ENCODE measurements at places on chromosomes 12 and 14. TPM values are rescaled to one million over a fixed set of nuclear protein-coding genes. Genes with fewer than 3 reads are reported as not detected.

DNA sequence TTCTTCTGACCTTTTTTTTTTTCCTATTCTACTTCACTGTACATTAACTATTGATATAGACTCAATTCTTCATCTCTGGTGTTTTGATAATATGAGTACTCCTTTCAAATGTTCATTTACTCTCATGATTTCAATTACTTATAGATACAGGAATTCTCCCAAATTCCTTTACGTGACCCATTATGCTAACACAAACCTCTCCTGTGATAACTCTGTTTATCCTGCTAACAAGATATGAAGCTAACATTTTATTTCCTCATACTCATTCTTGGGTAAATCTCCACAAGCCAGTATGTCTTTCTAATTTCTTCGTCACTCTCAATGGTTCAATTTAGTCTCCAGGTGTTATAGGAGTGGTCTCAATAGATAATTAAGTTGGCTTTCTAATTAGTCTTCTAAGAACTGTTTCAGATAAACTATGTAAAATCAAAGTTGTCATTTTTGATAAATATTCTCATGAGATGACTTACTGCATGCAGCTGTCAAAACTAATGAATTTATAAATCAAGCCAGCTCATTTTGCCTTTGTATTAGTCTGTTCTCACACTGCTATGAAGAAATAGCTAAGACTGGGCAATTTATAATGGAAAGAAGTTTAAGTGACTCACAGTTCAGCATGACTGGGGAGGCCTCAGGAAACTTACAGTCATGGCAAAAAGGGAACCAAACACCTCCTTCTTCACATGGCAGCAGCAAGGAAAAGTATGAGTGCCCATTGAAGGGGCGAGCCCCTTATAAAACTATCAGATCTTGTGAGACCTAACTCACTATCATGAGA is 130.6 kb upstream of the MYF6 start:
- DNase-seq: no peak

POTEM gene
- total RNA-seq: not detected

OTOGL gene
- 1.6 TPM for total RNA-seq

DNA sequence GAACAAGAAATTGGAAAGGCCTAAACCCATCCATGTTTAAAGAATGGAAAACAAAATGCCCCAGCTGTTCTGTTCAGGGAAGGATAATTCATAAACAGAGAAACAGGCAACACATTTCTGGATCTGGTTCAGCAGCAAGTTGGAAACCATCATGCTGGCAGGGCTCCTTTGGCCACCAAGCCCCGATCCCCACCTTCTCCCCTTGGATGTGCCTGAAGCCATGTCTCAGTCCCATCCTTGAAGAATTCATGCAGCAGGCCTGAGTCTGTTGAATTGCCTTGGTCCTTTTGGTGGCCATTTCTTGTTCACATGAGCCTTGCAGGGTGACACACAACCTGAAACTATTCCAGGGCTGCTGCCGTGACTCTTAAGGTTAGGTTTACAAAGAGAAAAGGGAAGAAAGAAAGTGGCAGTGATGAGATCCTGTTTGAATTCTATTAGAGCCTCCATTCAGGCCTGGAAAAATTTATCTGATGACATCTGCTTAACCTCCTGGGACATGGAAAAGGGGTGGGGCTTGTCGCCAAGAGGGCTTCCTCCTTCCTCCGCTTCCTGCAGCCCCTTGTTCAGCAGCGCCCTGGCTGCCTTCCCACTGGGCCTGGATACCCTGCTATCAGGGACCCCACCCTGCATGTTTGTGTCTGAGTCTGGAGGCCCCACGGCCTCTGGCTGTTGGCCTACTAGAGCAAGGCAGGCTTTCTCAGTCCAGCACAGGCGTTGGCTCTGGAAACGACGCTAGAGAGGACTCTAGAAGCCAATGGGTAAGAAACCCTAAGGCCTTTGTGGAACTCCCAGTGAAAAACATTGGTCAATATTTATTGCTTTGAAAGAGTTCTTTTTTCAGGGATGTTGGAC is 341.9 kb downstream of the C12orf75 start:
- no peak for DNase-seq

- no peak for DNase-seq
These were observed 8.2 kb upstream of the ZNF740 start for GRCh38 chr12:53172352-53172751.

GRCh38 chr14:58978343-58978742 is 210.1 kb upstream of the DAAM1 start:
- no peak for DNase-seq

LUM gene
- 36.6 TPM for total RNA-seq

PTPRB gene
- total RNA-seq: 26.3 TPM

DNA sequence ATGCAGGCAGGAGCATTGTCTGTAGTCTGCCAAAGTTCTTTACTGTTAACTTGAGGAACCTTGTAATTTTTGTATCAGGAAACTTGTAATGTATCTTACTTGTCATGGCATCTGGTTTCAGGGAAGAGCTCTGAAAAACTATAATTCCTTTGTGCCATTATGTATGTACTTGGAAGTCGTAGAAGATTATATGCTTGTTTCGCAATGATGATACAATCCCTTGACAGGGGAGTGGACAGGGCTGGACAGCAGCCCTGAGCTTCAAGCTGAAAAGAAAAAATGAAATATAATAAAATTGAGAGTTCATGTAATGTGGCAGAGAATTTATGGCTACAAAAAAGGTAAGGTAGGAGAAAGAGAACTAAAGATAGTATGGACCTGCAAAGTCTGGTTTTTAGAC is 7.4 kb upstream of the DLGAP5 start:
- DNase-seq: no peak

GRCh38 chr14:50312734-50313054 is 570 bp downstream of the DMAC2L start:
- DNase-seq: no peak

- DNase-seq: peak; percentile 70
These were observed 90.4 kb downstream of the SLC8A3 start for GRCh38 chr14:70098250-70098809.

- DNase-seq: no peak
These were observed 72.7 kb downstream of the PTPRR start for GRCh38 chr12:70847871-70848270.

- DNase-seq: no peak
These were observed 584 bp upstream of the DDHD1 start for GRCh38 chr14:53153702-53154112.

DNA sequence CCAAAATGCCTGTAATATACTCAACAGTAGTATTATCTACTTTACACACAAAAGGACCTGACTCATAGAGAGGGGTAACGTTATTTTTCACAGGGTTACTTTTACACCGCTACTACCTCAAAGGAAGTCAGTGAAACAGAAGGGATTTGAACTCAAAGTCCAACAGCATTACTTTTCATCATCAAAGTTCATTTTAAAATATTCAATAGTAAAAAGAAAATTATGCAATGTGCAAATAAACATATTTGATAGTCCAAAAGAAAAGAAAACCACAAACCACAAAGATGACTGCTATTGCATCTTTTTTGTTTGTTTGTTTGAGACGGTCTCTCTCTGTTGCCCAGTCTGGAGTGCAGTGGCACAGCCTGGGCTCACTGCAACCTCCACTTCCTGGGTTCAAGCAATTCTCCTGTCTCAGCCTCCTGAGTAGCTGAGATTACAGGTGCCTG is 15.5 kb downstream of the KIF21A start:
- no peak for DNase-seq

DNA sequence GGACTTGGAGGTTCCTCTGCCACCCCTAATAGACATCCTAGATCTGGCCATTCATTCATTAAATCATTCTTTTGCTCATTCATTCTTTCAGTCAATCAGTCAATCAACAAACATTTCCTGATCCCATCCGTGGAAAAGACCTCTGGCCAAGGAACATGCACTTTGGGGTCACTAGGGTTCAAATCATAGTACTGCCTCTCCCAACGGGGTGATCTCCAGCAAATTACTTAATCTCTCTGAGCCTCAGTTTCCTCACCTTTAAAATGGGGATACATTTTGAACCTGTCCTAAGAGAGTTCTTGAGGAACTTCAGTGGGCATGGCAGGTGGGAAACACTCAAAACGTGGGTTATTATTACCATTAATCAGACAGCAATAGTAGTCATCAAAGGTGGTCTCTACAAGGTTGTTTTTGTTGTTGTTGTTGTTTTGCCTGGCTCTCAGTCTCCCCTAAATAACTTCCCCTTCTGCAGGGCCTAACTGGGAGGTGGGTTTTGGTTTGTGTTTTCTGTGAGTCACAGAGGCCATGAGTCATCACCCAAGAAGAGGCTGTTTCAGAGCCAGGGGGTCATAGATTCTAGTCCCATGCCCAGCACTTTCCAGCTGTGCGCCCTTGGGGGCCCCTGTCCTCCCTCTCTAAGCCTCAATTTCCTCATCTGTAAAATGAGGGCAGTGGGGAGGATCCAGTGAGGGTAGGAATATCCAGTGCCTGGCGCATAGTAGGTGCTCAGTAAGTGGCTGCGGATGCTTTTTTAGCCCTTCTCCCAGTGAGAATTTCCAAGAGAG is 16.9 kb upstream of the FAM222A start:
- no peak for DNase-seq

GRCh38 chr12:116045150-116045549 is 232.3 kb downstream of the MED13L start:
- no peak for DNase-seq

MORN3 gene
- total RNA-seq: 0.13 TPM

- no peak for DNase-seq
These were observed 19.5 kb upstream of the CERS5 start for GRCh38 chr12:50186681-50187080.

MARCHF9 gene
- 6.6 TPM for total RNA-seq

DNA sequence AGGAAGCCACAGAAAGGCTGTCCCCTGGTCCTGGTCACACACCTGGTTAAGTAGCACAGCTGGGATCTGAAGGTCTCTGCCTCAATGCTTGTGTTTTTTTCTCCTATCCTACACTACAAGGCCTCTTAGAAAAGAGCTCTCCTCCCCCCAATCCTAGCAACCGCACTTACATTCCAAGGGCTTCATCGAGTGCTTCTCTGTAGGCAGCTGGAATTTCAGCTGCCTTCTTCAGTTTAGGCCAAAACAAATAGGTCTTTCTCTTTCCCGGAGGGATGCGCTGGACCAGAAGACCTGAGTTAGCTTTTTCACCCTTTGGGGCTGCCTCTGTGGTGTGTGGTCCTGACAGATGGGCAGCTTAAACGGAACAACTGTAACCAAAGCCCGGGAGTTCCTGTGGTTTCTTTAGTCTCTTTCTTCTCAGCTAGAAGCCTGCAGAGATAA is 109.7 kb downstream of the GPATCH2L start:
- DNase-seq: no peak

GRCh38 chr14:52103416-52103815 is 34.6 kb upstream of the NID2 start:
- DNase-seq: no peak

- no peak for DNase-seq
These were observed 105.8 kb downstream of the DIO2 start for GRCh38 chr14:80105488-80105994.

SOAT2 gene
- total RNA-seq: not detected

GRCh38 chr12:78864870-78865463 is 393 bp downstream of the SYT1 start:
- DNase-seq: no peak

ART4 gene
- 1.9 TPM for total RNA-seq

Measured in esophagus muscularis mucosa (tissue), 4 donors.